ENCODE measurements at places on chromosomes 13 and 19. TPM values are rescaled to one million over a fixed set of nuclear protein-coding genes. Genes with fewer than 3 reads are reported as not detected.

Gene CRTC1
- 2.8 TPM for total RNA-seq

Gene MYO1F
- total RNA-seq: 27.5 TPM

Gene CYSLTR2
- total RNA-seq: 2.9 TPM

Gene UBL3
- 25.1 TPM for total RNA-seq

Gene F2RL3
- total RNA-seq: 4.1 TPM

Gene APOC1
- total RNA-seq: 18.6 TPM

Gene TRPC4
- total RNA-seq: 1.4 TPM

Gene OR7A10
- total RNA-seq: not detected

Gene SELENOV
- not detected for total RNA-seq

Gene NFIX
- 39.5 TPM for total RNA-seq

Gene ZNF562
- 22.5 TPM for total RNA-seq

Gene ZNF208
- total RNA-seq: 5.7 TPM

Gene MATK
- 3.8 TPM for total RNA-seq

Gene PSG7
- not detected for total RNA-seq

Gene PEG3
- total RNA-seq: 7.7 TPM

Gene THSD1
- total RNA-seq: 2.8 TPM

Gene FUT3
- not detected for total RNA-seq

Gene KIR3DL1
- not detected for total RNA-seq

Gene PGLYRP2
- not detected for total RNA-seq

Gene ZBTB7A
- total RNA-seq: 33.3 TPM

Gene CYP4F8
- total RNA-seq: not detected

Gene MEDAG
- total RNA-seq: 258 TPM

Gene PSG2
- total RNA-seq: not detected

Gene SYNGR4
- not detected for total RNA-seq

Gene ICAM3
- 7.7 TPM for total RNA-seq

Gene GPR4
- total RNA-seq: 12.5 TPM

Gene KCNN4
- total RNA-seq: 3.4 TPM

Gene ZNF264
- 31.3 TPM for total RNA-seq

Gene VASP
- total RNA-seq: 47.0 TPM

Gene PBX4
- 10.1 TPM for total RNA-seq

Gene ZNF136
- total RNA-seq: 8.8 TPM

Gene GPR12
- 0.32 TPM for total RNA-seq

Gene LHB
- total RNA-seq: not detected

Gene ALDH16A1
- 20.3 TPM for total RNA-seq

Gene C1QTNF9B
- not detected for total RNA-seq

Gene LGALS14
- not detected for total RNA-seq

Gene APOC4
- total RNA-seq: not detected

Gene KLK15
- total RNA-seq: not detected

Gene MADCAM1
- not detected for total RNA-seq

Gene LILRB4
- total RNA-seq: 9.0 TPM

Gene KIR2DL1
- total RNA-seq: not detected

Gene ZNF534
- not detected for total RNA-seq

Gene ZNF224
- total RNA-seq: 36.9 TPM

Gene ODAD3
- total RNA-seq: 0.46 TPM

Gene KCNRG
- 1.0 TPM for total RNA-seq

Gene PRRG2
- 2.3 TPM for total RNA-seq

All from omental fat pad (tissue), 4 donors.